ENCODE measurements at places on chromosomes 6 and 20.

DNA sequence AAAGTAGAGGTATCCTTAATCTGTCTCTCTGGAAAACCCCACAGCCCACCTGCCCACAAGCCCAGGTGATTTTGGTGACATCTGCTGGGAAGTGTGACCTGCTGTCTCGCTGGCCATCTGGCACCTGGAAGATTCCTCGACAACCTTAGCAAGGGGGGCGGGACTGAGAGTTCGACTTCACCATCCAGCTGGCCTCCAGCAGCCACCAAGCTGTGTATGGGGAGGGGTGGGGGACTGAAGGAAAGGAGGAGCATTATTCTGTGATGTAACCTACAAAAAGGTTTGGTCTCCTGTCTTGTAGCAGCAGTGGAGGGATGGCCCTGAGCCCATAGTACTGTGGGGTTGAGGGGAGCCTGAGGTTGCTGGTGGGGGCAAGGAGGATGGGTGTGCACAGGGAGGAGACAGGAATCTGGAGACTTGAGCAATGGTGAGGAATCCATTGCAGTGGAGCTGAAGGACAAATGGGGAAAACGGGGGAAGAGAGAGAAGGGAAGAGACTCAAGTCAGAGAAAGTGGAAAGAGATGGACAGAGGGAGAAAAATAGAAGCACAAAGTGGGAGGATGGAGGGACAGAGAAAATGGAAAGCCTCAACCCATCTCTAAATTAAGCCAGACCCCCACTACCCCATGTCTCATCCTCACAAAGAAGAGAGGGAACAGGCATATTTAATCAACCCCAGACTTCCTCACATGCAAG is 4.0 kb downstream of the LY6G6F start:
- DNase-seq, result no peak

DNA sequence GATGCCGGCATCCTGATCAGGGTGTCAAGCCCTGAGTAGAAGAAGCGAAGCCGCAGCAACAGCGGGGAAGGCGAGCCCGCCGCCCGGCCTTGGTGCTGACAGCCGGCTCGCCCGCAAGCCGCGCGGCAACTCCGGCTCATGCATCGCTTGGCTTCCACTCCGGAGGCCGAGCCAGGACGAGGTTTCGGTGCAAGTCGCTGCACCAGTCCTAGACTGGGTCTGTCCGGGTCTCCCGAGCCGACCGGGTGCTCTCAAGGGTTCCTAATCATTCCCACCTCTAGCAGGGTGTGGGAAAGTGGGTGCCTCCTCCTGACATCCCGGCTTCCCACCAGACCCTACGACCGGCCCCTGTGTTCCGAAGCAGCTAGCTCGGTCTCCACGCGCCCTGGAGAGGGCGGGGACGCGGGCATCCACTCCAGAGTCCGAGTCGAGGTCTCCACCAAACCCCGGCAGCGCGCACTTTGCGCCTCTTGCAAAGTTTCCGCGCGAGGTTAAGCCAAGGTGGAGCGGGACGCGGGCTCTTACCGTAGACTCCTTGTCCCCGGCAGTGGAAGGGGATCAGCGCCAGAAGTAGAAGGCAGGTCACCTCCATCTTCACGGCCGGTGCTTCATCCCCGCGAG is 1.4 kb downstream of the MDGA1 start:
- DNase-seq, result no peak

- no peak for DNase-seq
These were observed 9.5 kb downstream of the NCR2 start for GRCh38 chr6:41344876-41345275.

GRCh38 chr6:34788111-34788510 is 3.8 kb upstream of the BLTP3A start:
- no peak for DNase-seq

GRCh38 chr6:7143476-7143974 is 35.8 kb downstream of the RREB1 start:
- DNase-seq, result no peak

GRCh38 chr6:82131441-82131840 is 116.1 kb downstream of the IBTK start:
- DNase-seq, result no peak

- DNase-seq, result peak; percentile 9
These were observed 751 bp downstream of the MAP3K4 start for GRCh38 chr6:160992061-160992979.

GRCh38 chr6:100452998-100453397 is 11.7 kb downstream of the SIM1 start:
- DNase-seq, result no peak

GRCh38 chr6:158628542-158628941 is 16.0 kb downstream of the DYNLT1 start:
- DNase-seq, result no peak

GRCh38 chr6:51099201-51099600 is 280.5 kb downstream of the TFAP2B start:
- DNase-seq, result no peak

DNA sequence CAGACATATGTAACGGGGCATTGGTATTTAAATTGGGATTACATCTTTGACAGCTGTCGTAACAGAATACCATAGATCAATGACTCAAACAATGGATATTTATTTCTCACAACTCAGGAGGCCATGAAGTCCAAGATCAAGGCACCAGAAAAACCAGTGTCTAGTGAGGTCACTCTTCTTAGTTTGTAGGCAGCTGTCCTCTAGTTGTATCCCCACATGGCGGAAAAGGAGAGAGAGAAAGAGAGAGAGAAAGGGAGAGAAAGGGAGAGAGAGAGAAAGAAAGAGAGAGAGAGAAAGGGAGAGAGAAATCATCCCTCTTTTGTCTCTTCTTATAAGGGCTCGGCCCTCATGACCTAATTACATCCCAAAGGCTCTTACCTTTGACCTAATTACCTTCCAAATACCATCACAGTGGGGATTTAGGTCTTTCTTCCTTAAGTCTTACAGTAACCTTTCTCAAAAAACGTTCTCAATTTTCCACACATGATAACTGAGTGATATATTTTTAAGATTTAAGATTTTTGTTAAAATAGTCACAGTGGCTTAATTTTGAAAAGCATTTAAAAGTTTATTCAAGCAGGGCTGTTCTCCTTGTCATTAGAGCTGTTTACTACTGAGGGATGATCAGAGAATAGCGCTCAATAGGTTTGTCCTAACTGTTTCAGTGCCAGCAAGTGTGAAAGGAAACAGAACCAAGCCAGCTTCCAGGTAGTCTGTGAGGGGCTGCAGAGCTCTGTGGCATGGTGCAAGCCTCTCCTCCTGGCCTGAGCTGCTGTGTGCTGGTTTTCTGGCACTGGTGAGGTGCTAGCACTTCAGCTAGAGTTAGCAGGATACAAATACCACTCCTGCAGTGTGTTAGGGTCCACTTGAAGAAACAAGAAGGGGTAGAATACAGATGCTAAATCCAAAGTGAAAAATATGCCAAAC is 79.0 kb downstream of the IMPG1 start:
- no peak for DNase-seq

DNA sequence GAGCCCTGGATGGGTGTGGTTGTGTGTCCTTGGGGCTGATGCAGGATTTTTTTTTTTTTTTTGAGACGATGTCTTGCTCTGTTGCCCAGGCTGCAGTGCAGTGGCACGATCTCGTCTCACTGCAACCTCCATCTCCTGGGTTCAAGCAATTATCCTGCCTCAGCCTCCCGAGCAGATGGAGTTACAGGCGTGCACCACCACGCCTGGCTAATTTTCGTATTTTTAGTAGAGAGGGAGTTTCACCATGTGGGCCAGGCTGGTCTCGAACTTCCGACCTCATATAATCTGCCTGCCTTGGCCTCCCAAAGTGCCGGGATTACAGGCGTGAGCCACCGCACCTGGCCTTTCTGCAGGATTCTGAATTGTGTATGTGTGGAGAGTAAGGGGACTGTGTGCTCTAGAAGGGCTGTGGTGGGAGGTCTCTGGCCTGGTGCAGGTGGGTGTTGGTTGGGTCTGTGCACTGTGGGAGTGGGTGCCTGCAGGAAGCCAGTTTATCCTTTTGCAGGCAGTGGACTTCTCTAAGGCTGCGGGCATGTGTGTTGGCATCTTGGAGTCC is 11.0 kb upstream of the ID1 start:
- no peak for DNase-seq

GRCh38 chr6:33276581-33276863 is 401 bp upstream of the B3GALT4 start:
- DNase-seq, result no peak

- DNase-seq, result no peak
These were observed 144.2 kb downstream of the PACRG start for GRCh38 chr6:162871966-162872365.

DNA sequence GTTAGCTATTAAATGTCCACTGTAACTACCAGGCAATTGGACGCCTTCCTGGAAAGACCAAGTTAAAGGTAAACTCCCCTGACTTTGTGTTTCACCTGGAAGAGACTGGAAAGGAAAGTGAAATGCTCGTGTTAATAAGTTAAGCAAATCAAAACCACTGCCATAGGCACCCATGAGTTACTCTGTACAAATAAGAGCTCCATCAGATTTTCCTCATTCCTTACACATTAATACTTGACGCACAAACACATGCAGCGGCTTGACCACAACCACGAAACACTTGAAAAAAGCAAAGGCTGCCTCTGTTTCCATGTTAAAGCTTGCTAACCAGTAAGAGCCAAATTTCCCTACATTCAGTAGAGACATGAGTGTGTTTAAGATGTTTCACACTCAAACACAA is 19.8 kb downstream of the GCM1 start:
- no peak for DNase-seq

- no peak for DNase-seq
These were observed 21.2 kb downstream of the ATXN1 start for GRCh38 chr6:16740097-16740496.

DNA sequence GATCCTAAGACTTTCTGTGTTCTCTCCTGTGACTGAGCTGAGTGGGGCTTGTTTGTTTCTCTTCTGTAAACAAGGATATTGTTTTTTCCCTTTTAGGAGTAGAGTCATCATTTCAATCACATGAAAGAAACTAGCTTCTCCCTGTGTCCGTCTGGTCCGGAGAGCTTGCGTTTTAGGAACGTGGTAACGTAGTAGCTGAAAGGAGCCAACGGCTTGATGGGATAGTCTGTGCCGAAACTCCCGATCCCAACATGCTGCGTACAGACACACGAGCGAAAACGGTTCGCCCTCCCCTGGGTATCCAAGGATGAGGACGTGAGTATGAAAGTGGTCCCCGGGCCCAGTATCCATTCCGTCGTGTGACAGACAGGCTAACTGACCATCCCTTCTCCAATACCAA is 146.5 kb downstream of the ZMYND8 start:
- no peak for DNase-seq

- DNase-seq, result no peak
These were observed 121.1 kb downstream of the PLEKHG1 start for GRCh38 chr6:150720774-150721233.

DNA sequence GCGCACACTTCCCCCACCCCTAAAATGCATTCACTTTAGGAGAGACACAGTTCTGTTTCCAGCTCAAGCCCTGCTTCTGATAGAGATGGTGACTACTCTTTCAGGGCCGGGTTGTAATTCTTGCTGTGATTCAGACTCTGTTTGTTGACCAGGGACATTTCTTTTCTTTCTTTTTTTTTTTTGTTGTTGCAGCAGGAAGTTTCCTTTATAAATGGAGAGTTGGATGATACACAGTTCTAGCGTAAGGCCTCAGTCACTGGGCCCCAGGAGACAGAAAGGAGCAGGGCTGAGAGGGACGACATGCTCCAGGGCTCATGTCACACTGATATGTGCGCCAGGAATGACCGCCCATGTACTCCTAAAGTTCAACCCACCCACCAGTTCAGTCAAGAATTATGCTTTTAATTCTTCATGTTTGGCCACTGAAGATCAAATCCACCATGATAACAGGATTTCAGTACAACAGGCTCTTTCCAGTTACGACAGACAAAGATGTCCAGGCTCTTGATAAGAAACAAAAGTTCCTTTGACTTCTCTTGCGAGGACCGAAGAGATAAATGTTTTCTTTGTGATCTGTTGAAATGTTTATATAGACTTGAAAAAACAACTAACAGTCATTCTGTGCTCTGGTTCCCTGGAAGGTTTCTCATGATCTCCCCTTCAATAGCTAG is 142.5 kb downstream of the CD164 start:
- no peak for DNase-seq

DNA sequence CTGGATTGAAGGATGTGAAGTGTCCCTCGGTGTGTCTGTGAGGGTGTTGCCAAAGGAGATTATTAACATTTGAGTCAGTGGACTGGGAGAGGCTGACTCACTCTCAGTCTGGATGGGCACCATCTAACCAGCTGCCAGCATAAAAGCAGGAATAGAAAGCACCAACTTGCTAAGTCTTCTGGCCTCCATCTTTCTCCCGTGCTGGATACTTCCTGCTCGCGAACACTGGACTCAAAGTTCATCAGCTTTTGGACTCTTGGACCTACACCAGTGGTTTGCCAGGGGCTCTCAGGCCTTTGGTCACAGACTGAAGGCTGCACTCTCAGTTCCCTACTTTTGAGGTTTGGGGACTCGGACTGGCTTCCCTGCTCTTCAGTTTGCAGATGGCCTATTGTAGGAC is 220.3 kb upstream of the LRFN2 start:
- no peak for DNase-seq

GRCh38 chr6:122647765-122648164 is 37.6 kb downstream of the PKIB start:
- DNase-seq, result no peak

DNA sequence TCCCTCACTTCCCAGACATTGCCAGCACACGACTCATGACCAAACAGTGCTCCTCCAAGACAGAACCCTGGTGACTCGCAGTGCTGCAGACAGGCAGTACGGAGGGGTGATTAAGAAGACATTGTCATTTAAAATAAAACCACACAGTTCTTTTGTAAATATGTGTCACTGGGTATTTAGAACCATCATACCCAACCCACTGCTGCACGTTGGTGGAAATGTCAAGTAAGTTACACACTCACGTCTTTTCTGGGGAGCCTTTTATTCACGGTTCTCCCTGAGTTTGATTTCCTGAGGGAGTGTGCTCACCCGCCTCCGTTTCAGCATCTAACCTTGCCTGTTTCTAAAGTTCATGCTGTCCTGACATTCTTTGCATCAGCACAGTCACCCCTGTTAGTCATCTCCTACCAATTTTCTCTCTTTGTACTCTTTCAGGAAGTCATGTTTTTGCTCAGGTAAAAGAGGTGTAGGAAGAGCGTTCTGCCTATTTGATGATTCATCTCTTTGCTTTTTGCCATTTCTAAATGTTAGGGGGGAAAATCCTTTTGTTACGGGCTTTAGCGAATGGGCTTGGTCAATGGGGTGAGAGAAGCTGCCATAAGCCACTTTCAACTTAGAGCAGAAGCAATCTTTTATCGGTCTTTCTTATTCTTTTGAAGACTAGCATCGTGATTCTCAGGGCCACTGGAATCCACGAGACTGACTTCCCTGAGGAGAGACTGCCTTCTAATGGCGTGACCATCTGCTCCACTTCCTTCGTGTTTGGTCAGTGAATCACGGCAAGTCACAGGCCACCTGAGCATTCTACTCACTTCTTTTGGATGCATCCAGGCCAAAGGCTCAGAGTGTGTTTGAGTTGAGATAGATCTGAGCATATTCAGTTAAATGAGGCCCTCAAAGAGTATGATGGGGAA is 512.8 kb upstream of the JARID2 start:
- peak; percentile 53 for DNase-seq

- no peak for DNase-seq
These were observed 61.5 kb downstream of the KCNS1 start for GRCh38 chr20:45039475-45039820.

GRCh38 chr20:22686097-22686496 is 101.7 kb upstream of the FOXA2 start:
- no peak for DNase-seq
